Fibroblast of villous mesenchyme (primary cell): ENCODE measurements at places on chromosomes 13 and 19. TPM values are rescaled to one million over a fixed set of nuclear protein-coding genes. Genes with fewer than 3 reads are reported as not detected.

- no peak for DNase-seq
These were observed 1722.7 kb downstream of the SLITRK5 start for GRCh38 chr13:89393758-89394304.

The CLEC11A gene
- total RNA-seq = 18.6 and 25.4 TPM in 2 replicates

The GNA15 gene
- under 0.01 and 0.32 TPM in 2 replicates for total RNA-seq

- no peak for DNase-seq
These were observed 244.0 kb downstream of the DCLK1 start for GRCh38 chr13:35887115-35887666.

DNA sequence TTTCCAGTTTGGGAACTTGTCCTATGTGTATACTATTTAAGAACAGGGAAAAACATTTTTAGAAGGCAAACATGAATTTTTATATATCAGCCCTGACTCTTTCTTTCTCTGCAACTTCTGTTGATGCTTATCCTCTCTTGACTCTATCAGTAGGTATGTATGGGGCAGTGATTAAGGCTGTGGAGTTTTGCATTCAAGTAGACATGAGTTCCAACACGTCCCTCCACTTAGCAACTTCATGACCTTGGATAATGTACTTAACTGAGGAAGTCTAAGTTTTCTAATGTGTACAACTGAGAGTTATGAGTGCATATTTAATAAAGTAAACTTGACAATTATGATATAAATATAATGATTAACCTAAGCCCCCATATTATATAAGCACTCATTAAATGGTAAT is 414.6 kb downstream of the TDRD3 start:
- DNase-seq = no peak

DNA sequence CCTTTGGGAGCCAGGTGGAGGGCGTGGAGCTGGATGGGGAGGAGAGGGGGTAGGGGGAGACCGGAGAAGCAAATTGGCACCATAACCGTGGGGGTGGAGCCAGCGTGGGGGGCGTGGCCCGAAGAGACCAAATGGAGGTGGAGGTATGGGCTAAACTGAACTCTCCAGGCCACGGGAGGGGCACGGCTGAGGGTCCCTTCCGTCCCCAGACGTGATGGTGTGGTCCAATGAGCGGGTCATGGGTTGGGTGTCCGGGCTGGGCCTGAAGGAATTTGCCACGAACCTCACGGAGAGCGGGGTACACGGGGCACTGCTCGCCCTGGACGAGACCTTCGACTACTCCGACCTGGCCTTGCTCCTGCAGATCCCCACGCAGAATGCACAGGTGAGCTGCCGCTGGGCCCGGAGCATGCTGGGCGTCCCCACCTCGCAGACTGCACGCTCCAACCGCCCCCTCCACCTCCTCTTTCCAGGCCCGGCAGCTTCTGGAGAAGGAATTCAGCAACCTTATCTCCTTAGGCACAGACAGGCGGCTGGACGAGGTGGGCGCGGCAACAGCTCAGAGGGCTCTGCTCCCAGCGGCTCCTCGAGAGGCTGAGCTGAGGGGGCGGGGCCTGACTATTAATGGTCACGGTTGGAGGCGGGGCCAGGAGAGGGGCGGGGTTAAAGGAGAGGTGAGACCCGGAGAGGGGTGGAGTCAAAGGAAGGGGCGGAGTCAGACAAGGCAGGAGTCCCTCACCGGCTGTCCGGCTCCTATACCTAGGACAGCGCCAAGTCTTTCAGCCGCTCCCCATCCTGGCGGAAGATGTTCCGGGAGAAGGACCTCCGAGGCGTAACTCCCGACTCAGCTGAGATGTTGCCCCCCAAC is 6.2 kb downstream of the HRC start:
- peak; percentile 95 for DNase-seq

GRCh38 chr13:70394031-70394548 is 285.8 kb upstream of the KLHL1 start:
- no peak for DNase-seq

The SHC2 gene
- total RNA-seq = 0.32 and 0.43 TPM in 2 replicates

The AMH gene
- 0.32 and 1.3 TPM in 2 replicates for total RNA-seq

The FFAR2 gene
- not detected in 2 replicates for total RNA-seq

DNA sequence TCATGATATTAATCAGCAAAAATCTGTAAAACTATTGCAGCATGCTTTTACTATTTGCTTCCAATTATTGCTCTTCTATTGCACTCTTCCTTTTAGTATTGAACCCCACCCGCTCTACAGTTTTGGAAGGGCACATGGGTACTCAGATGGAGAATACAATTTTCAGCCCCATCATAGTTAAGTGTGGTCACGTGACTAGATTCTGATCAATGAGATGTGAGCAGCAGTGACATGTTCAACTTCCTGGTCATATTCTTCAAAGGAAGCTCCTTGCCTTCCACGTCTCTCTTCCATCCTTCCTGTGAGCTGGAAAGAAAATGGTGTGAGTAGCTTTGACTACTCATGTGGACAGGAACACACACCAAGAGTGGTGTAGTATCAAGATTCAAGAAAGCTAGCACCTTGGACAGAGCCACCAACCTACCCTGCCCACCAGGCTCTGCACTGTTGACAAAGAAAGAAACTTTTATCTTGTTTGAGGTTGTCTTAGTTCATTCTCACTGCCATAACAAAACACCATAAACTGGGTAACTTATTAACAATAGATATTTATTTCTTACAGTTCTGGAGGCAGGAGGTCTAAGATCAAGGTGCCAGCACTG is 3.8 kb upstream of the FGF14 start:
- DNase-seq = peak; percentile 9

The PSG6 gene
- 0.32 and 4.3 TPM in 2 replicates for total RNA-seq

DNA sequence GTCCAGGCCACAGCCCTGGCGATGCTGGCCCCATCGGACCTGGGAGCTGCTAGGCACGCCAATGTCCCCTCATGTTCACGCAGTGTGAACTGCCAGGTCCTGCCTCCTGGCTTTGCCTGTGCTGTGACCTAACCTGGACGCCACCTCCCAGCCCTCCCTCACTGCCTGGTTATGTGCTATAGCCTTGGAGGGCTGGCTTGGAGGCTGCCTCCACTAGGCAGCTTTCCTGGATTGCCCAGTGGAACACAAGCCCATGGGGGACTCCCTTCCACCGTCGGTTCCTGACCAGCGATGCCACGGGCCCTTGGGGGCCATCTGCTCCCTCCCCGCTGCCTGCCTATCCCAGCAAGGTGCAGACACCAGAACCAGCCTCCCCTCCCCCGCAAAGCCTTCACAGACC is 15.2 kb upstream of the UQCR11 start:
- DNase-seq = no peak

The OBI1 gene
- 12.6 and 18.1 TPM in 2 replicates for total RNA-seq

GRCh38 chr13:111380431-111380830 is 60.0 kb downstream of the TEX29 start:
- no peak for DNase-seq

The KLF12 gene
- 12.6 and 13.0 TPM in 2 replicates for total RNA-seq

DNA sequence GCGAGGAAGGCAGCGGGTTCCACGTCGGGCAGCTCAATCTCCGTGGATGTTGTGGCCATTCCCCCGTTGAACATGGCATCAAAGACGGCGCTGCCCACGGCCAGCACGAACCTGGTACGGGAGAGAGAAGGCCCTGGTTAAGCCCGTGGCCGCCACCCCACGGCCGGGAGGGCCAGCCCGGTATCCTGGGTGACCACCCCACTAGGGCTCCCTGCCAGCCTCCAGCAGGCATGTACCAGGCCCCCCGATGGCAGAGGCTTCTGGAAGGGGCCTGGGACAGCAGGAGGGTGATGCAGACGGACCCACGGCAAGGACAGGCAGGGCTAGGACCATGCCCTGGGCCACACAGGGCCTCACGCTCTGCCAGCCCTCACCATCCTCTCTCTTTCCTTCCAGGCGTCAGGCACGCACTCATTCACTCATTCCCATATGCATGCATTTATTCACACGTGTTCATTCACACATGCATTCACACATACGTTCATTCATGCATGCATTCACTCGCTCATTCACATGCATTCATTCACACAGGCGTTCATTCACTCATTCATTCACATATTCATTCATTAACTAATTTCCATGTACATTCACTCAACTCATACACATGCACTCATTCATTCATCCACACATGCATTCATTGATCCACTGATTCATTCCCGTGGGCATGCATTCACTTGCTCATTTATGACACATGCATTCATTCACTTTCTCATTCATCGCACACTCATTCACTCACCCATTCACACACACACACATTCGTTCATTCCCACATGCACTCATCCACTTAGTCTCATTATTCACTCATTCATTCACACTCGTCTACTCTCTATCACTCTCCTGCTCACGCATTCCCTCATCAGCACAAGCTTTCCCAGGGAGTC is 17.9 kb downstream of the BTBD2 start:
- no peak for DNase-seq

DNA sequence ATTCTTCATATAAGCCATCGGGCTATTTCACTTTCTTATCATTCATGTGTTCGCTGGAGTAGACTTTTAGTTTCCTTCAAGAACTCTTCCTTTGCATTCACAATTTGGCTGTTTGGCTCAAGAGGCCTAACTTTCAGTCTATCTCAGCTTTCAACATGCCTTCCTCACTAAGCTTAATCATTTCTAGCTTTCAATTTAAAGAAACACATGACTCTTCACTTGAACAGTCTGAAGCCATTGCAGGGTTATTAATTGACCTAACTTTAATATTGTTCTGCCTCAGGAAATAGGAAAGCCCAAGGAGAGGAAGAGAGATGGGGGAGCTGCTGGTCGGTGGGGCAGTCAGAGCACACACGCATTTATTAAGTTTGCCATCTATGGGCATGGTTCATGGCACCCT is 158.1 kb downstream of the SUCLA2 start:
- no peak for DNase-seq

DNA sequence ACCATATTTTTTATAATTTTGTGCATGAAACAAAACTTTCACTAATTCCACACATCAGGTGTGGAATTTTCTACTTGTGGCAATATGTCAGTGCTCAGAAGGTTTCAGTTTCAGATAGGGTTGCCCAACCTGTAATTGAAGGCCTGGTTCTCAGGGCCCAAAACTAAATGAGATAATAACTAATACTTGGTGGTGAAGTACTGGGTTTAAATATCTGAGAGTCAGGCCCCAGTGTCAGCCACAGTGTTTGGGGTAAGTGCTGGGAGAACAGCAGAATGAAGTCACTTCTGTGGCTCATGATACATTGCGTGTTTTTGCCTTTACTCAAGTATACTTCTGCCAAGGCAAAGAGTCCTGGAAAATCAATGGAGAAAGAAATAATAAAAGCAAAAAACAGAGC is 5.6 kb downstream of the SAFB start:
- peak; percentile 24 for DNase-seq

DNA sequence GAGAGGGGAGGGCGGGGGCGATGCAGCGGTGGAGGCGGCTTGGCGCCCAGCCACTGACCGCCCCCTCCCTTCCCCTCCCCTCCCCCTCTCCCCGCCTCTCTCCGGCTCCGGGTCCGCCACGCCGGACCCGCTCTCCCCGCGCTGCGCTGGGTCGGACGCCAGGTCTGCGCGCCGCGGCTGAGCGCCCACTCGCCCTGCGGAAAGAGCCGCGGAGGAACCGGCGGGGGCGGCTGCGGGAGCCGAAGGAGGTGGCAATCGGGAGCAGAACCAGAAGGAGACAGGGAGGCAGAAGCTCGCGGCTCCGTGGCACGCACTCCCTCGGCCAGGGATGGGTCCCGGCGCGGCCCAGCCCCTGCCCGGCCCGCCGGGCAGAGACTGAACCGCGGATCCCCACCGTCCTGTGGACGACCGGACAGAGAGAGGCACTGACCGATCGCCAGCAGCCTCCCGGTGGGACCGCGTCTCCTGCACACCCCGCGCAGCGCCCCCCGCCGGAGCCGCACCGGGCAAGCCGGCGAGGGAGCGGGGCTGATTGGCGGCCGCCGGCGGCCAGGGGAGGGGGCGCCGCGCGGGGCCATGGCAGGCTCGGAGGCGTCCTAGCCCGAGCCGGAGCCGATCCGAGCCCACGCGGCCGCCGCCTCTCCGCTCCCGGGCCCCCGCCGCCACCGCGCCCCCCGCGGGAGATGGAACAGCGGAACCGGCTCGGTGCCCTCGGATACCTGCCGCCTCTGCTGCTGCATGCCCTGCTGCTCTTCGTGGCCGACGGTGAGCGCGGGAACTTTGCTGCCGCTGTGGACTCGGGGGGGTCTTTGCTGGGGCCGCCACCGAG is at the start of gene VSTM2B:
TSS of gene VSTM2B (plus strand) at position 94 of the 829 bp plus-strand sequence. CDS start at position 684, 590 bp downstream.
- DNase-seq = no peak

- DNase-seq = peak; percentile 85
These were observed 126.9 kb downstream of the ITGBL1 start for GRCh38 chr13:101579281-101579802.

DNA sequence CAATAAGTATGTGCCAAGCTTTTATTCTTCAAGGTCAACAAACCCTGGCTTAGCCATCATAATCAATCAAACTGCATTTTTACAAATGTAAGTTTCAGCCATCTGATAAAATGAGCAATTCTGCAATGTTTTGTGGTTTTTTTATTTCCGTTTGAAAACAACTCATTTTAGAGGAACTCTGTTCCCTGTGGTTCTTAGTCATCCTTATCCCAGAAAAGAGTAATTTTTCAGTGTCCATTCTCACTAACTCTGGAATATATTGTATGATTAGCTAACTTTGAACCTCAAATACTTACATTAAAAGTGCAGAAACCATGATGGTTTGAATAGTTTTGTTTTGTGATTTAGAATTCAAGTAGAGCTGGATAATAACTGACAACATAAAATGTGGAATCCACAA is 87.6 kb downstream of the IRS2 start:
- DNase-seq = peak; percentile 59

The STOML3 gene
- total RNA-seq = not detected in 2 replicates

DNA sequence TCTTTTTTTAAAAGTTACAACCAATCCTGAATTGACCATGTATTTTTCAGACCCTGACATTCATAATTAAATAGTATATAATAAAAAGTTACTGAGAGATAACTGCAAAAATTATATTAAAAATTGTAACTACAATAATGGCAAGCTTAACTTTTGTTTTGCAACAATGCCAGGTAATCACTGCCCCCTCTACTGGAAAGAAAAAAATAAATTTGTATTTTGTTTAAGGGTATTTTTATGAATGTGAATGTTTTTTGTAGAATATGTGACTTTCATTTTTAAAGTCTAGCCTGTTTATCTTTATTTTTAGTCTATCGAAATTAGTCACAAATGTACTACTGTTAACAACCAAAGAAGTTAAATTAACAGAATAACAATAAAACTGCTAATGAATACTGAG is 21.7 kb downstream of the MRPS31 start:
- DNase-seq = no peak

DNA sequence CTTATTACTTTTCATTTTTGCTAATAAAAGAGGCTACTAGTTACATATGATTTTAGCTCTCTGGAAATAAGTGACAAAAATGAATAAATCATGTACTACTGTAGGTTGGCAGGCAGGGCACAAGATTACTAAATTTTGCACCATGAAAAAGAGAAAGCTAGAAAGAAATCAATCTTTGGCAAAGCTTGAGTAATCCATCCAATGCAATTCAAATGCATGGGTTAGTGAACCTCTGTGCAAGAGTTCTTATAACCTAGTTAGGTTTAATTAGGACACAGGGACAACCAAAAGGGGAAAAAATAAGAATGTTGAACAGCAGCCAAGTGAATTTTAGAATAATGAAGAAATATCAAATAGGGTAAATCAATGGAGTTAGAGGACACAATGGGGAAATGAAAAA is 305.5 kb downstream of the DCT start:
- no peak for DNase-seq

- peak; percentile 6 for DNase-seq
These were observed 27.3 kb downstream of the PNPLA6 start for GRCh38 chr19:7562646-7563393.

The SYCN gene
- not detected in 2 replicates for total RNA-seq
